ENCODE measurements at places on chromosomes 7 and 10.

GRCh38 chr10:24518981-24519597, 204.6 kb downstream of the ARHGAP21 start:
- DNase-seq, result peak; percentile 77

DNA sequence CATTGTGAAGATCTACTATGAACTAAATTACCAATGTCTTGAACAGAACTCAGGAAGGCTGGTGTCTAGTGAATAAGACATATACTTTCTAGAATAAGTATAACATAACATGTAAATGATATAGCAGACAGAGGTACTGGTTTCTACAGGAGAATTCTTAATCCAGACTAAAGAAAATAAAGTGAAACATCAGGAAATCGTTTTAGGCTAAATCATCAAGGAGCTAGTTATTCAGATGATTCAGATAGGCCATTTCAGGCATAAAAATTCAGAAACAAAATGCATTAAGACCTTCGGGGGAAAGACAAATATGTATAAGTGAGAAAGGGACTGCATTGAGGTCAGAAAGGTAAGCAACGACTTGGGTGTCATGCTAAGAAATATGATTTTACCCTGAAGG, 170.6 kb downstream of the LRRN3 start:
- no peak for DNase-seq

DNA sequence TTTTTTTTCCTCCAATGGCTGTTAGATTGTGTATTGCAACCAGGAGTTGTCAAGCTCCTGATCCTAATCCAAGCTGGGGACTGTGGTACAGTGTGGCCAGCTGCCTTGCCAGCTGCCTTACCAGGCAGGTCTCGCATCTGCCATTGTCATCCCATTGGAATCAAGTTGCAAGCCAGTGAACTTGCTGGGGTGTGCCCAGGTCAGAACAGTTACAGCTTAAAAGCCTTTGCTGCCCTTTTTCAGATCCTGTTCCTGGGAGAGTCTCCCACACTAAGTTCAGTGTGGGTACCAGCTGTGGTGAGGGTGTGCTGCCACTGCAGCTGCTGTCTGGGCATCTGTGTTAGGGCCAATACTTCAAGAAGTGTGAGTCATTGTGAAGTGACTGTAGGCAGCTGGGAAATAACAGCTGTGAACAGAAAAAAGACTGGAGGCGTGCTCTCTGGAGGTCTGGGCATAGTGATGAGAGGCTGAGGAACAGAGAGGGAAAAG, 72.8 kb downstream of the CCNY start:
- peak; percentile 36 for DNase-seq

DNA sequence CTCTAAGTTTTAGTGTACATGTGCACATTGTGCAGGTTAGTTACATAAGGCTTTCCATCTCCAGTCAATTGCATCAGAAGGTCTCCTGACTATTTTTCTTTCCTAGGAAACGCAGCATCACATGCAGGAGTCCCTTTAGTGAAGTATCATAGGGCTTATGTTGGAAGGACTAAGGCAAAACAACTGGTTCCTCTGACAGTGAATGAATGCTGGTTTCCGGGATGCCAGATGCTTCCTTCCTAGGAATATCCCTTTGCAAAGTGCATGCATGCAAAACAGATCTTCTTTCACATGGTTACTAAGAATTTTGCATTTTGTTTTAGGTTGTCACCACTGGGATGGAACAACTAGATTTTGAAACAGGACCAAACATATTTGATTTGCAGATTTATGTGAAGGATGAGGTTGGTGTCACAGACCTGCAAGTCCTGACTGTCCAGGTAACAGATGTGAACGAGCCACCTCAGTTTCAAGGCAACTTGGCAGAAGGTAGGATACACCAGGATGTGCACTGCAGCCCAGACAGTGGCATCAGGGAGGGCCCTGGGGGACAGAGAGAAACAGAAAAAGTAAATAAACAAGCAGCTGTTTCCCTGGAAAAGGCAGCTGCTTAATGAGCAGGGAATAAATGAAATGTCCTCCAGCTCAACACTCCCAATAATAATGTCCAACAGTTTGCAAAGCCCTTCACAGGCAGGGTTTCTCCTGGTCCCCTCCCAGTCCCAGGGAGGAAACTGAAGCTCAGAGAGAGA, 17.8 kb downstream of the CDHR3 start:
- no peak for DNase-seq

- no peak for DNase-seq
Measured at GRCh38 chr7:100111156-100111555, 8.0 kb downstream of the TAF6 start.

GRCh38 chr10:26507441-26507840, 69.3 kb downstream of the APBB1IP start:
- DNase-seq, result no peak

- DNase-seq, result no peak
Measured at GRCh38 chr7:111869280-111869679, 307.0 kb upstream of the IMMP2L start.

GRCh38 chr10:123463181-123463580, 203.0 kb upstream of the GPR26 start:
- DNase-seq, result no peak

DNA sequence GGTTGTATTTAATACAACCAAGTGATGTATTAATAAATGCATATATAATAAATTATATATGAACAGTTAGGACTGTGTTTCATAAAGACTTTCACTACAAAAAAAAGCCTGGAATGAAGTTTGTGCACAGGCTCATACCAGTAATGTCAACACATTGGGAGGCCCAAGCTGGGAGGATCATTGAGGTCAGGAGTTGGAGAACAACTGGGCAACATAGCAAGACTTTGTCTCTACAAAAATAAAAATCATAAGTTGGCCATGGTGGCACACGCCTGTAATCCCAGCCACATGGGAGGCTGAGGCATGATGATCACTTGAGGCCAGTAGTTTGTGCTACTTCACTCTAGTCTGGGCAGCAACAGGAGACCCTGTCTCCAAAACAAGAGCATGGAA, 15.8 kb upstream of the SVIL start:
- DNase-seq, result no peak

- peak; percentile 65 for DNase-seq
Measured at GRCh38 chr10:29412485-29412884, 123.6 kb downstream of the LYZL1 start.

DNA sequence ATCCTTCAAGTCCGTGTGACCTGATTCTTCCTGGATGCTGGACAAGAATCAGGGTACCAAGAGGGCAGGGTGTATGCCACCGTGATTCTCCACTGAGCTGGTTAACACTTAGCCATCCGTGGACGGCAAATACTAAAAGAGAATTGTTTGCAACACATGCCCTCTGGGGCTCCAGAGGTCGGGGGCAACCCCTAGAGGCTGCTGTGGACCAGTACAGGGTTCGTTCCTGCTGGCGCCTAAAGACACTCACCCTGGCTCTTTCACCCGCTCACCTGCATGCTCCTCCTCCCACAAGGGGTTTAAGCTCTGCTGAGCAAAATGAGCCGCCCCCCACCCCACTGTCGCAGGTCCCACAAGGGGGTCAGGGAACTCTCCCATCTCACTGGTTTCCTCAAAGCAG, 148.7 kb upstream of the ITGB1 start:
- no peak for DNase-seq

- no peak for DNase-seq
Measured at GRCh38 chr7:351681-352480, 61.9 kb downstream of the FOXL3 start.

GRCh38 chr10:51653025-51653424, 46.4 kb downstream of the CSTF2T start:
- DNase-seq, result no peak

- no peak for DNase-seq
Measured at GRCh38 chr7:151327659-151328058, 14.0 kb upstream of the NUB1 start.

DNA sequence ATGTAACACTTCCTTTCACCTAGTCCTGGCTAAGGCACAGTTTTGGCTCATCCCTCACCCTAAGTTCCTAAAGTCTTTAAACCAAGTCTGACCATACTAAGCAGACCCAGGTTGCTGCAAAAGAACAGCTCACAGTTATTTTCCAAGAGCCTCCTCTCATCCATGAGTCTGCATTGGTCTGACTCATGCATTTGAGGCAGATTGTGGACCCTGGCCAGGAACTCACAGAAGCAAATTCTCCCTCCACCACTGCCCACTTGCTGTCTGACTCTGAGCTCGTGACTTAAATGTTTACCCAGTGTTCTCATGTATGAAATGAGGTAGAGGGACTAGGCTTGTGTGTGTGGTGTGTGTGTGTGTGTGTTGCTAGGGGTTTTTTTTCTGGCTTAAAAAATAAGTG, 1272.8 kb downstream of the TYW1 start:
- no peak for DNase-seq

- DNase-seq, result peak; percentile 50
Measured at GRCh38 chr10:69696073-69696731, 66.2 kb downstream of the FAM241B start.

DNA sequence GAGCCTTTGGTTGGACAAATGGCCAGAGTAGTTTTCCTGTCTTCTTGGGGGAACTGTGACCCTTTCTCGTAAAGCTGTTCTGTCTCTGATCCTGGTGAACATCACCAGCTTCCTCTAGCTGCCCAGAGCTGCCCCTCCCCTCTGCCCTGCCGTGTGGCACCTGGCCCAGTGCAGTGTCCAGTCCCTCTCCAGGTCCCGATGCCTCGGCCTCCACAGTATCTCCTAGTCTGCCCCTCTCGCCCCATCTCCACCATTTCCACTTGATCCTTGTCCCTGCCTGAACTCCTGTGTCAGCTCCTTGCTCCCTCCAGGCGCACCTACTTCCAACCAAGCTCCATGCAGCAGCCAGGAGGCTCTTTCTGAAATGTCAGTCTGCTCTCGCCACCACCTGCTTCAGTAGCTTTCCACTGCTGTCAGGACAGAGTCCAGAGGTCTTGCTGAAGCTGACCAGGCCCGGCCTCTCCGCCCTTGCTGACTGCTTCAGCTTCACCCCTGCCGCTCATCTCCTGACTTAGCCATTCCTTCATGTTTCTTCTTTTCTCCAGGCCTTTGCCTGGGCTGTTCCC, 133.6 kb downstream of the GRK5 start:
- no peak for DNase-seq

- no peak for DNase-seq
Measured at GRCh38 chr10:112564337-112564736, 117.3 kb downstream of the VTI1A start.

GRCh38 chr7:98974906-98975816, 96.8 kb downstream of the TRRAP start:
- no peak for DNase-seq

DNA sequence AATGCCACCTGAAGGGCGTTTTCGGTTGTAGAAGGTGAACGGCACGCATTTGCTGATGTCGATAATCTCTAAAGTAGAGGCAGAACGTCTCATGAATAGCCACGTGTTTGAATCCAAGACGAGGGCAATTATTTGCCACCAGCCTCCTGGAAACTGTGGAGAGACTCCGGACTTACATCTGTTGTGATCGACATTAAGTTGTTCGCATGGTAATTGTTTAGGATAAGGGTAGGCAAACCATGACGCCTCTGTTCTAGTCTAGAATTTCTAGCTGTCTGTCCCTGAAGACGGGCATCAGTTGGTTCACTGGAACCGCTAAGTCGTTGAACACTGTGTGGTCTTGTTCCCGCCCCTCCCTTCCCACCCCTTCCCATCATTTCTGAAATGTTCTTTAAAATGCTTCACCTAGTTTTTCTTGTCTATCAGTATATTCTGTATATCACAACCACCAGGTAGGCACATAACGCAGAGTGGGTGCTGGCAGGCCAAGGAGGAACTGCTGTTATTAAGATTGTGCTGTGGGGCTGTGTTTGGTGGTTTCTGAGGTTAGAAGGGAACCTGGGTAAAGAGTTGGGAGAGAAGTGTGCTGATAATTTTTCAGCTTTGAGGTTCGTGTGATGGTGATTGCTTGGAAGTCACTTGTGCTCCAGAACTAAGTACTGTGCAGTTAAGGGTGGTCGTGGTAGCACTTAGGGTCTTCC, 1.2 kb downstream of the UBE3C start:
- no peak for DNase-seq

GRCh38 chr7:94374231-94374630, 20.5 kb upstream of the COL1A2 start:
- DNase-seq, result peak; percentile 36

DNA sequence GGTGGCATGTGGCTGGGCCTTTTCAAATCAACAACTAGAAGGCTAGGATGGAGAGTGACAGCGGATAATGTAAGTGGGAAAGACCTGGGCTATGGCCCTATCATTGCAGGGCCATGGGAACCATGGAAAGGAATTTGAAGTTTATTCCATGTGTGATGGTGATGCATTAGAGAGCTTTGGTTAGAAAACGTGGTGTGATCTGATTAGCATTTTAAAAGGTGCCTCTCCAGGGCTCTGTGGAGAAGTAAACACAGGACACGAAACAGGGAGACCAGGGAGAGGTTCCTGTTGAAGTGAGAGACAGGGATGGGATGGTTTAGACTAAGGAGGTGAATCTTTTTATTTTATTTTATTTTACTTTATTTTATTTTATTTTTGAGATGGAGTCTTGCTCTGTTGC, 749.5 kb downstream of the GATA3 start:
- no peak for DNase-seq

DNA sequence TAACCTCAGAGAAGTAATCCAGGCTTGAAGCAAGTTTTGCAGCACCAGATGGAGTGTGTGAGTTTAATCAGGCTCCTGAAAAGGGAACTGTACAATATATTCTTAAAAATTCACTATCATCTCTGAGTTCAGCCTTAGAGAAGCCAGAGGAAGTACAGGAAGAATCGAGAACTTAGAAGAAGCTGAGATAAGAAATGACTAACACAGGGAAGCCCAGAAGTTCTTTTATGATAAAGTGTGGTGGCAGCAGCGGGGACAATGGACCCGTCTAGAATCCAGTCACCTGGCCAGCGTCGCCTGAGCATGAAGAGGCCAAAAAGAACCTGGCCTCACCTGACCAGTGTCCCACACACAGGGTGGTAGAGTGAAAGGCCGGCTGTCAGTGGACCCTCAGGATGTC, 161.0 kb downstream of the USP6NL start:
- no peak for DNase-seq

- no peak for DNase-seq
Measured at GRCh38 chr7:112821345-112821744, 31.2 kb upstream of the TMEM168 start.

GRCh38 chr10:71090801-71091200, 121.6 kb upstream of the UNC5B start:
- no peak for DNase-seq

GRCh38 chr10:47381103-47381395, 3.0 kb downstream of the ZNF488 start:
- DNase-seq, result no peak

Measured in small intestine (tissue), 16 donors.